Smooth muscle cell of bladder (primary cell): ENCODE measurements at places on chromosomes 13 and 19. TPM values are rescaled to one million over a fixed set of nuclear protein-coding genes. Genes with fewer than 3 reads are reported as not detected.

Gene CEACAM4
- not detected in 2 replicates for total RNA-seq

Gene DHDH
- total RNA-seq = 0.14 and 0.18 TPM in 2 replicates

Gene PRTN3
- total RNA-seq = not detected in 2 replicates

Gene PIBF1
- total RNA-seq = 28.5 and 29.7 TPM in 2 replicates

Gene KLK11
- not detected in 2 replicates for total RNA-seq

Gene SIX5
- total RNA-seq = 6.8 and 8.0 TPM in 2 replicates

Gene ACP4
- total RNA-seq = not detected in 2 replicates

Gene CYP2A6
- not detected in 2 replicates for total RNA-seq

Gene PSG4
- total RNA-seq = not detected in 2 replicates

Gene FGF22
- under 0.01 and 0.09 TPM in 2 replicates for total RNA-seq

Gene CRB3
- total RNA-seq = not detected in 2 replicates

Gene SLITRK6
- total RNA-seq = 0.09 and 0.28 TPM in 2 replicates

Gene KLHL1
- not detected in 2 replicates for total RNA-seq

Gene RYR1
- total RNA-seq = under 0.01 TPM in 2 replicates

Gene KIR3DL1
- not detected in 2 replicates for total RNA-seq

Gene ZNF587
- total RNA-seq = 18.5 and 20.2 TPM in 2 replicates

Gene CLEC11A
- total RNA-seq = 33.6 and 37.0 TPM in 2 replicates

Gene NXNL1
- not detected in 2 replicates for total RNA-seq

Gene ZBTB32
- total RNA-seq = not detected in 2 replicates

Gene MEIOSIN
- total RNA-seq = not detected in 2 replicates

Gene EBI3
- total RNA-seq = not detected in 2 replicates

Gene PCSK4
- 1.3 and 1.6 TPM in 2 replicates for total RNA-seq

Gene ZNF235
- total RNA-seq = 2.3 and 2.6 TPM in 2 replicates

Gene SIGLEC10
- total RNA-seq = not detected in 2 replicates

Gene LRP3
- 24.0 and 28.8 TPM in 2 replicates for total RNA-seq

Gene PLEKHG2
- 10.0 and 13.2 TPM in 2 replicates for total RNA-seq
